ENCODE measurements at places on chromosomes 12 and 14. TPM values are rescaled to one million over a fixed set of nuclear protein-coding genes. Genes with fewer than 3 reads are reported as not detected.

GRCh38 chr12:45205165-45205825, 10.6 kb upstream of the ANO6 start:
- no peak overlapping the region for H3K27ac ChIP-seq
- no peak overlapping the region for H3K4me3 ChIP-seq
- no peaks in the 10 kb centered on the region for H3K27me3 ChIP-seq
- H3K4me1 ChIP-seq = peaks cover 5% of the 10 kb centered on the region
- no peaks in the 10 kb centered on the region for H3K36me3 ChIP-seq

DNA sequence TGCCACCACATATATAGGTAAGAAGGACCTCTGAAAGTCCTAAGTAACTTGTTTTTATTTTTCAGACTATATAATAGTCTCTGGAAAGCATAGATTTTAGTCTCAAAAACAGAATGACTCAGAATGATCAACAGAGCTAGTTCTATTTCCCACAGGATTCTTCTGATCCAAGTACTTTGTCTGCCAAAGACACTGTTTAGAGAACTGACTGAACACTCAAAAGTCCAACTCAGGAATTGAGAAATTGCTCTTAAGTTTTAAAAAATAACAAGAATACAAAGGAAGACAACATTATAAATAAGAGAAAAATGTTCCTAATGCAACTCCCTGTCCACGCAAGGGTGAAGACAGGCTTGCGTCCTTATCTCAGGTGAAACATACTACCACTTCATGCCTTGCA, 29.0 kb downstream of the LGMN start:
- no peak overlapping the region for H3K4me3 ChIP-seq
- no peak overlapping the region for H3K27ac ChIP-seq
- peaks cover 2% of the 10 kb centered on the region for H3K4me1 ChIP-seq
- peaks cover 17% of the 10 kb centered on the region for H3K27me3 ChIP-seq

DNA sequence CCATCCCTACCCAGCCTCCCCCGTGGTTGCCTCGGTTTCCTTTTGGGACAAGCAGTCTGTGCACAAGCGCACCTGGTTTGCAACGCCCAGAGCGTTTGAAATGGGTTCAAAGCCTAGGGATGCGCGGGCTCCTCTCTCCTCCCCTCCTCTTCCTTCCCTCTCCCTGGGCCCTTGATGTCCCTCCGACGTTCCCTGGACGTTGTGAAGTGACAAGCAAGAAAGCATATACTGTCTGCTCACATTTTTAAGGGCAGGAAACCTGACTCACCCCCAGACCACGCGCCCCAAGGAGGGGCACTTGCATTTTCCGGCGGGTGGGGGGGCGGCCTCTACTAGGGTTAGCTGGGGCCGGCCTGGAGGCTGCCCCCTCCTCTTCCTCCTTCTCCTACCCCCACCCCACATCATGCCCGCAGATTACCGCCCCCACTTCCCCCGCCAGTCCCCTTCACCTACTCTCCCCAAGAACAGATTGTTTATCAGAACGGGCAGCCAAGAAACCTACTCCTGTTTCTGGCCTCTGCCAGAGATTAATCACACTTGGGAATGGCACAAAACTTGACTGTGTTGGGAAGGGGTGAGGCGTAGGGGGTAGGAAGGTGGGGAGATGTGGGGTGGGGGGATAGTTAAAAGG, 9.5 kb upstream of the IRF2BPL start:
- DNase-seq = peak; percentile 83
- H3K4me1 ChIP-seq = peaks cover 73% of the 10 kb centered on the region
- peak overlapping the region; percentile 72 for H3K4me3 ChIP-seq
- no peaks in the 10 kb centered on the region for H3K27me3 ChIP-seq
- H3K36me3 ChIP-seq = no peaks in the 10 kb centered on the region
- peak overlapping the region; percentile 88 for H3K27ac ChIP-seq

DNA sequence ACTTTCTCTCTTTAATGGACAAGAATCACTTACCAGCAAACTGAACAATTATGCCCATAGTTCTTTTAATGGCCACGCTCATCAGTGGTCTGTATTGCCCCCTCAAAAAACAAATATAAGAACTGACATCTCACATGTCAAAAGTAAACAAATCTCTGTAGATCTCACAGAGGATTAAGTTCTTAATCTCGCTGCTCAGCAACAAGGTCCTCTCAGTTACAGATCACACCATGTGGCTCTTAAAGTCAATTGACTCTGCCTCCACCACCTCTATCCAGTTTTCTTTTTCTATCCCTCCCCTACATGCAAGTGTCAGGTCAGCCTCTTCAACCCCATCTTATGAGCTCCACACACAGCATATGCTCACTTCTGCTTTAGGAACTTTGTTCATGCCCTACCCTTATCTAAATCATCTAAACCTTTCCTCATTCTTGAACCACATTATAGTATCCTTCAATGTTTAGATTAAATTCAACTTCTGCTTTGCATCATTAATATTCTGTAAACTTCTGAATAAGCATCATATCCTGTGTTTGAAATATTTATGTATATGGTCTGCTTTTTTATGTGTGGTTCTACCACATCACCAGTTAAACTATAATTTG, 7.2 kb downstream of the ADAM20 start:
- H3K36me3 ChIP-seq = peaks cover 3% of the 10 kb centered on the region
- H3K4me1 ChIP-seq = no peaks in the 10 kb centered on the region

- no peak overlapping the region for H3K4me3 ChIP-seq
- H3K27ac ChIP-seq = no peak overlapping the region
- H3K27me3 ChIP-seq = peaks cover 3% of the 10 kb centered on the region
- DNase-seq = no peak
- H3K36me3 ChIP-seq = no peaks in the 10 kb centered on the region
Observed at GRCh38 chr14:99047441-99048031, 224.5 kb downstream of the BCL11B start.

DNA sequence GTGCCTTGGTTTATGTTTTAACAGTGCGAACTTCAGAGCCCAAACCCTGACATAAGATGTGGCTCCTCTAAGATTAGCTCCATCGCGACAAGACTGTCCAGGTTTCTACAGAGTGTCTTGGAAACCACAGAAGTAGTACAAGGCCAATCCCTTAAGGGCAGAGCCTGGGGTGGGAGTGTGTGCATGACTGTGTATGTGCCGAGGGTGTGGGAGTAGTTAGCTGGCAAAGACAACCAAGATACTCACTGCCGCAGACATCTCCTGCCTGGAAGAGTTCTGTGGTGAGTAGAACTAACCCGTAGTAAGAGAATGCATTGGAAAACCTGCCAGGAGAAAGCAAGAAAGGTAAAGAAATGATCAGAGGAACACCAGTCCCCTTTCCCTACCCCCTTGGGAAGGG, 54.1 kb downstream of the DAO start:
- H3K4me3 ChIP-seq = no peak overlapping the region
- H3K36me3 ChIP-seq = no peaks in the 10 kb centered on the region
- H3K27me3 ChIP-seq = peaks cover 7% of the 10 kb centered on the region
- DNase-seq = no peak
- H3K4me1 ChIP-seq = no peaks in the 10 kb centered on the region

GRCh38 chr12:54759751-54760150, 94.6 kb upstream of the MUCL1 start:
- H3K27ac ChIP-seq = no peak overlapping the region
- H3K27me3 ChIP-seq = peaks cover 13% of the 10 kb centered on the region
- no peak overlapping the region for H3K4me3 ChIP-seq
- DNase-seq = peak; percentile 70

GRCh38 chr12:11778713-11779685, 129.5 kb downstream of the ETV6 start:
- H3K4me1 ChIP-seq = peaks cover 70% of the 10 kb centered on the region
- H3K36me3 ChIP-seq = peaks cover 53% of the 10 kb centered on the region
- H3K4me3 ChIP-seq = peak overlapping the region; percentile 68
- no peaks in the 10 kb centered on the region for H3K27me3 ChIP-seq
- peak overlapping the region; percentile 87 for H3K27ac ChIP-seq

DNA sequence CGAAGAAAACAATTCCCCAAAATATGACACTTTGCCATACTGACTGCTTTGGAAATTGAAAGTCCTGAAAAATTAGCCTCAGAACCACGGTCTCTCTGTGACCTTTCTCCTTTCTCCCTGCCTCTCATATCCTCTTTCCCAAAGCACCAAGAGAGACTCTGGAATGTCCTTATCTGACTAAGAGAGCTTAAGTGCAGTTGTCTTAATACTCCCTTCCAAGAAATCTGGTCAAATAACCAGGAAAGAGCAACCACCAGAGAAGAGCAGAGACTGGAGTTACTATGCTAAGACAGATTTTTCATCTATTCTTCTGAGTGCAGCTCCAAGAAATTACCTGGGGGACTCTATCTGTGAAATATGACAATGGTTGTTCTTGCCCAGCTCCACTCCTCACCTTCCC, 10.5 kb upstream of the BTG1 start:
- no peak overlapping the region for H3K27ac ChIP-seq
- H3K4me3 ChIP-seq = no peak overlapping the region
- DNase-seq = no peak

DNA sequence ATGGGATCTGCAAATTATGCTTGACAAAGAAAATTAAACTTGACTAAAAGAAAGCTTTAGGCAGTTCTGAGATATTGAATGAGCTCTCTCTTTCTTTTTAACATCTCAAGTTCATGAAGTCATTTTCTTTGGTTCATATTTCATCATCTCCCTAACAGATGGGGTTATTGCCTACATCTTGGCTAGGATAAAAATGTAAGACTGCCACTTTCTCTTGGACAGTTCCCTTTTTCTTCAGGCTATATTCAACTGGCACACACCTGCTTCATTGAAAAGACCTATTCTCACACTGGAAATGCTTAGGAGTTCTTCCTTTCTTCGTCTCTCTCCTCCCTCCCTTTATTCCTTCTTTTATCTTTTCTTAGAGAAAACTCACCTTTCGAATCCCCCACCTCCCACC, 355.9 kb upstream of the SEL1L start:
- no peaks in the 10 kb centered on the region for H3K4me1 ChIP-seq
- H3K27ac ChIP-seq = no peak overlapping the region
- no peaks in the 10 kb centered on the region for H3K36me3 ChIP-seq
- DNase-seq = no peak

DNA sequence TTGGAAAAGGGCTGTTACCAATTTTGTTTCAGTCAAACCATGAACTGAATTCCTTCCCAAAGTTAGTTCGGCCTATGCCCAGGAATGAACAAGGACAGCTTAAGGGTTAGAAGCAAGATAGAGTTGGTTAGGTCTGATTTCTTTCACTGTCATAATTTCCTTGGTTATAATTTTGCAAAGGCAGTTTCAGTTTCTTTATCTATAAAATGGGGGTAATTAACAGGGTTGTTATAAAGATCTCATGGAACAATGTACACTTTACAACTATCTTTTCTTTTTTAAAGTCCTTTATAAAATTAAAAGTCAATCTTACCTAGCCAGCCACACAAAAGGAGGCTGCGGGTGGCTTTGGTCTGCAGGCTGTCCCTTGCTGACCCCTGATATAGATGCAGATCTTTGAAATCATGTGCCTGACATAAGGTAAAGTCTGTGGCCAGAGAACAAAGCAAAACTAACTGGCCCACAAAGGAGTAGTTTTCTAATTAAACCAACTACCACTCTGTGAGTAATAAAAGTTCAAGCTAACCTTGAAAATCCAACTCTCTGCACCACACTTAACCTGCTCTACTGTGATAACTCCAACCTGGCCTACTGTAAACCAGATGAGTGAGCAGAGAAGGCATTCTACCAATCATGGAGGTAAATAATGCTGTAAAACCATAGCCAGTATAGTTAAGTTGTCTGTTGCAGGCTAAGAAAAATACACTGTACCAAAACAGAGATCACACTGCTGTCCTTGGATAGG, 49.5 kb downstream of the SLC38A1 start:
- H3K27me3 ChIP-seq = no peaks in the 10 kb centered on the region
- H3K27ac ChIP-seq = peak overlapping the region; percentile 98
- peak; percentile 72 for DNase-seq
- peaks cover 65% of the 10 kb centered on the region for H3K36me3 ChIP-seq
- H3K4me3 ChIP-seq = peak overlapping the region; percentile 79

- peaks cover 2% of the 10 kb centered on the region for H3K4me1 ChIP-seq
- no peak overlapping the region for H3K27ac ChIP-seq
- no peak for DNase-seq
- H3K36me3 ChIP-seq = no peaks in the 10 kb centered on the region
- H3K4me3 ChIP-seq = no peak overlapping the region
Observed at GRCh38 chr12:107845980-107846659, 71.6 kb downstream of the ASCL4 start.

- no peak overlapping the region for H3K27ac ChIP-seq
- no peaks in the 10 kb centered on the region for H3K36me3 ChIP-seq
- peaks cover 16% of the 10 kb centered on the region for H3K27me3 ChIP-seq
- H3K4me1 ChIP-seq = no peaks in the 10 kb centered on the region
Observed at GRCh38 chr12:112839386-112839972, 47.9 kb downstream of the RPH3A start.

DNA sequence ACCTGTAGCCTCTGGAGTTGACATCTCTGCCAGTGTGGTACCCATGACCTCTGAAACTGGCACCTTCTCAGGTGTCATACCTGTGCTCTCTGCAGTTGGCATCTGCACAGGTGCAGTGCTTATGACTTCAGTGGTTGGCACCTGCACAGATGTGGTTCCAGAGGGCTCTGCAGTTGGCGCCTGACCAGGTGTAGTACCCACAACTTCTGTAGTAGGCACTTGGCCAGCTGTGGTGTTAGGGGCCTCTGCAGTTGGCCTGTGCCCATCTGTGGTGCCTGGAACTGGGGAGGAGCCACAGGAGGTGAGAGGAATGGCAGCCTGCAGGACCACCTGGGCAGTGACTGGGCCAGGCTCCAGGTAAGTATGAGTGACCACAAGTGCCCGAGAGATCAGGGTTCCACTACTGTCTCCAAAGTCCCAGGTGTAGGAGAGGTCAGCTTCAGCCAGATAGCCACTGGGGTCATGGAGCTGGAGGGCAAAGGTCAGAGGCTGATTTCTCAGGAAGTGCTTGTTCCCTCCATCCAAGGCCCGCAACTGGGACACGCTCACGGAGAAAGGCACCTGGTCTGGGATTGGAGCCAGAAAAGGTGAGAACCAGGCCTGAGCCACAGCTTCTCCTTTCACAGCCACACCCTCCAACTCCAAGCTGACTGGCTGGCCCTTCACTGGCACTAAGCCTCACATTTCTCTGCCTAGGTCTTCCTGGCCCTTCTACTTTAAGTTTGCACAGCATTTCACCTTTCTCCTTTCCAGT, 8.6 kb downstream of the PMEL start:
- peaks cover 4% of the 10 kb centered on the region for H3K4me1 ChIP-seq
- peaks cover 24% of the 10 kb centered on the region for H3K36me3 ChIP-seq
- no peak overlapping the region for H3K27ac ChIP-seq

- no peaks in the 10 kb centered on the region for H3K27me3 ChIP-seq
- peak overlapping the region; percentile 89 for H3K27ac ChIP-seq
- H3K36me3 ChIP-seq = peaks cover 93% of the 10 kb centered on the region
- DNase-seq = no peak
Observed at GRCh38 chr12:55937981-55938380, 7.0 kb downstream of the DGKA start.

- H3K27me3 ChIP-seq = no peaks in the 10 kb centered on the region
- peaks cover 6% of the 10 kb centered on the region for H3K36me3 ChIP-seq
- DNase-seq = no peak
- H3K4me1 ChIP-seq = no peaks in the 10 kb centered on the region
- H3K4me3 ChIP-seq = no peak overlapping the region
- no peak overlapping the region for H3K27ac ChIP-seq
Observed at GRCh38 chr12:101732318-101732717, 6.9 kb downstream of the SYCP3 start.

Gene CLEC4D
- not detected for total RNA-seq

Gene PA2G4
- 453 TPM for total RNA-seq

Gene CLEC14A
- total RNA-seq = not detected

Gene CCDC197
- not detected for total RNA-seq

All from activated CD4-positive, alpha-beta T cell treated with anti-CD3 and anti-CD28 coated beads, Interleukin-2, amount 10 ng/mL, durations not matched to agents 24 days and 14 days (primary cell).